ENCODE measurements at places on chromosomes 12 and 14.

DNA sequence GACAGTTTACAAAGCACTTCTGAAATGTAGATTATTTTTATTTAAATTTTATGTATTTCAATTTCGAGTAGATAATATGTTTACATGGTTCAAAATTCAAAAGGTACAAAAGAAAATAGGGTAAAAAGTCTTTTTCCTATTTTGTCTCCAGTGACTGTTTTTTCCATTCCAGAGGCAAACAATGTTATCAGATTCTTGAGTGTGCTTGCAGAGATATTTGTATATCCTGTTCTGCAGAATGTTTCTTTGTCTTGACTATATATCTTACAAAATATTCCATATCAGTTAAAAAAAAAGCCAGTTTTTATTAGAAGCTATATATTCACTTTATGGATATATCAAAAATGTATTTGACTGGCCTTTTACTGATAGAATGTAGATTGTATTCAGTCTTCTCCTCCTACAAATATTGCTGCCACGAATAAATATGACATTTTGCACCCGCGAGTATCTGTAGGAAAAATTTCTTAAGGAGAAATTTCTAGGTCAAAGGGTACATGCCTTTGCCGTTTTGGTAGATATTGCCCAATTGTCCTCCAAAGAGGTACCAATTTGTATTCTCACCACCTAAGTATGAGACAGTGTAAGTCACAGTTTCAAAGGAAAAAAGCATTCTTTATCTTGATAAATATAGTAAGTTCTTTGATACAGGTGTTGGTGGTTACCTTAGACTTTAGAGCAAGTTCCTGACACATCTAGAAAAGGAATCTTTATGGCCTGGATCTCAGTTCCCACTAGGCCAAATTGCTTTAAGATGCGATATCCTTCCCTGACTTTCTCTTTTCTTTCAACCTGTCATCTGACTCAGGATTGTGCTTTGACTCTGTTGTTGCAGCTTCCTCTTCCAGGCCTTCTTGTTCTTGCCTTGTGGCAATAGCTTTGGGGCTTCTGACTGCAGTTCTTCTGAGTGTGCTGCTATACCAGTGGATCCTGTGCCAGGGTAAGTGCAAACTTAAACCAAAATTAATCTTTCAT lies 2.3 kb downstream of the KLRG1 start:
- DNase-seq = no peak

DNA sequence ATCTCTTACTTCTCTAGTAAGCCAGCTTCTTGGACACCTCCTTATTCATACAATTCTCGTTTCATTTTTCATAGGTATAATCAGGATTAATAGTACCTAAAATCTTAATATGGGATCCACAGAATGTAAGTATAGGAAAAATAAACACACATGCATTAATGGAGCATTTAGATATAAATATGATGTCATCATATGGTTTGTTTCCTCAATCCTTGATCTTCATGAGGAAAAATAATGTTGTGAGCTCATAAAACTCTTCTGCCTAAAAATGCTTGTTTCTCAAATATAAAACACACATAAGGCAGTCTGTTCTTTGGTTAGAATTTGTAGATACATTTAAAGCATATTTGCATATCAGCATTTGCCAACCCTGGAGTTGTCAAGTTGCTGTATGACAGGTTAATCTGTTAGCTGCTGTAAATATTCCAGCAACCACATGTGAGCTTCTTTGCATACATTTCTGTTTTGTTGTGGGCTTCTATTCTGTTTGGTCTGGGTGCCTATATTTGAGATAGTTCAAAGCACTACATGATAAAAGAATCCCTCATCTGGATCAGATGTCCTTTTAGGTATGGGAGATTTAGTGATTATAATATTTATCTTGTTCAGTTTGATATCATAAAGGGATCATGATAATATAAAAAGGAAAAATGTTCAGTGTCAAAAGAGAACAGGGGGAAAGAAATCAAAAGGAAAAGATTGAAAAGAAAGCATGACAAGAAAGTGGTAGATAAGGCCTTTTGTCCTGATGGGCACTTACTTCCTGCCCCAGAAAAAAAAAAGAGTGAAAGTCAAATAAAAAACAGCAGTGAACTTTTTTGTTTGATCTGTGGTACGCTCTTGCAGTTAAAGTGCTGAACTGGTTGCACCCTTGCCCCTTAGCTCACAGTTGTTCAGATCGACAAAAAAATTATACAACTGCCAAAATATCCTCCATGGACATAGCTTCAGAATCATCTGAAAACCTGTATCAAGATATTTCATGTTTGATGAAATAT lies 68.6 kb downstream of the ACSS3 start:
- no peak for DNase-seq

- peak; percentile 43 for DNase-seq
Observed at GRCh38 chr12:92363295-92364146, 217.9 kb upstream of the BTG1 start.

DNA sequence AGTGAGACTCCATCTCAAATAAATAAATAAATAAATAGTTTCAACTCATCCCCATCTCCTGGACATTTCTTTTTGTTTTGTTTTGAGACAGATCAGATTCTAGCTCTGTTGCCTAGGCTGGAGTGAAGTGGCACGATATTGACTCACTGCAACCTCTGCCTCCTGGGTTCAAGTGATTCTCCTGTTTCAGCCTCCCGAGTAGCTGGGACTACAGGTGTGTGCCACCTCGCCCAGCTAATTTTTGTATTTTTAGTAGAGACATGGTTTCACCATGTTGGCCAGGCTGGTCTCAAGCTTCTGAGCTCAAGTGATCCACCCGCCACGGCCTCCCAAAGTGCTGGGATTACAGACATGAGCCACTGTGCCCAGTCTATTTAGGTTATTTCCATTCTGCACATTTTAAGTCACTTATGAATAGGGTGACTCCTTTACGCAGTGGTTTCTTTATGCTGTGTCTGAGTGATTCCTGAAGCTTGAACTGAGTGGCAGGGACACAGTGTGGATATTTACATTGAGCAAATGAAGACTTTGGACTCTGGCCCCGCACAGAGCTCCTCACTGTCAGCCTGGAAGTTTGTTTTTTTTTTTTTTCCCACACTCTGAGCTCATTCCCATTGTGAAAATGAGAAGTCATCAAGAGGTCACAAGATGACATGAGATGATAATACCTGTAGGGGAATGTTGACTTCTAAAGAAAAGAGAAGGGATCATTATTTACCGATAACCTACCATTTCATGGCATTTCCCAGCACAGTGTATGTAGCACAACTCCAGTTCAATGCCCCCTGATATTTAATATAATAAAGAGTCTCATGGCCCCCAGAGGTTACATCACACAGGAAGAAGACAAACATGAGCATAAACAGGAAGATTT lies 72.6 kb downstream of the TBX3 start:
- DNase-seq = no peak

DNA sequence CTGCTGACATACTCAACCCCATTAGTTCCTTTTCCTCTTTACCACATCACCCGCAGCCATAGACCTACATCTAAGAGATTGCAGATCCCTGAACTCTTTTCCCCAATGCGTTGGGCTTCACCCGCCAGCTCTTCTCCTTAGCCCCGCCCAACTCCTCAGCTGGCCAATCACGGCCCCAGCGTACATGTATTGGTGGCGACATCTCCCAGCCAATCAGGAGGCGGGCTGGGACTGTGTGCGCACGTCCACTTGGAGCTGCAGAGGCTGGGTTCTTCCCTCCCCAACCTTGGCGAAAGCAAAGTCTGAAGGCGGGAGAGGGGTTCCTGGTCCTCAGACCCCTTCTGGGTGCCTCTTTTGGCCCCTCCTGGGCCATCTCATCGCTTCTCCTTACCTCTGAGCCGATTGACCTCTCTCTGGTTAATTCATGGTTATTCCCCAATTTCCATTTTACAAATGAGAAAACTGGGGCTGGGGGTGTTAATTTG lies 11.0 kb downstream of the PDE1B start:
- DNase-seq = peak; percentile 91
